Keratinocyte (primary cell): ENCODE measurements at places on chromosomes 13 and 19.
A peak's percentile ranks its signal among the peaks of the same experiment; 100 is the strongest.

DNA sequence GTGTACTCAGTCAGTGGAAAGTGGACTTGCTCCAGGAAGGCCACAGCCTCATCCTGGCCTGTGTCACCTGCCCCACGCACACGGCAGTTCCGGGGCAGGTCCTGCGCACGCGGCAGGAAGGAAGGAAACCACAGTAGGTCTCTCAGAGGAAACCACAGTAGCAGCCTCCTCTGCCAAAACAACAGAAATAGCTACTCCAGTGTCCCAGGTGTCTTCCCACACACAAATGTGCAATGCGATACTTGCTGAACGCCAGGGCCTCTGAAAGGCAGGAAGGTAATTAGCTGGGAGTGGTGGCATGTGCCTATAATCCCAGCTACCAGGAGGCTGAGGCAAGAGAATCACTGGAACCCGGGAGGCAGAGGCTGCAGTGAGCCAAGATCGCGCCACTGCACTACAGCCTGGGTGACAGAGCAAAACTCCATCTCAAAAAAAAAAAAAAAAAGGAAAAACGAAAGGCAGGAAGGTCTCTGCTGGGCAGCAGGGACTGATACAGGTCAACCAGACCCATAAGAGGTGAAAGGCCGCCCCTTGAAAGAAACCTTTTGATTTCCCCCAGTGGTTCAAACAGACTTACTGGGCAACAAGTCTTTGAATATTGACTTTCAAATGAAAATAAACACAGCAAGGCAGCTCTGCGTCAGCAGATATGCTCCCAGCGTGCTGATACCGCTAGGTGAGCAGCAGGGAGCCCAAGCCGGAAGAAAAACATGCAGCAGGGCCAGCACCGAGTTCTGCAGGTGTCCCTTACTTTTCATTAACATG, 49.5 kb downstream of the CRYL1 start:
- DNase-seq: no peak

GRCh38 chr19:43782689-43783231, 2.0 kb upstream of the KCNN4 start:
- DNase-seq: peak; percentile 71

GRCh38 chr19:38095411-38096308, 128.4 kb downstream of the DPF1 start:
- DNase-seq: peak; percentile 9

GRCh38 chr13:31835932-31836331, 96.6 kb downstream of the RXFP2 start:
- DNase-seq: no peak

DNA sequence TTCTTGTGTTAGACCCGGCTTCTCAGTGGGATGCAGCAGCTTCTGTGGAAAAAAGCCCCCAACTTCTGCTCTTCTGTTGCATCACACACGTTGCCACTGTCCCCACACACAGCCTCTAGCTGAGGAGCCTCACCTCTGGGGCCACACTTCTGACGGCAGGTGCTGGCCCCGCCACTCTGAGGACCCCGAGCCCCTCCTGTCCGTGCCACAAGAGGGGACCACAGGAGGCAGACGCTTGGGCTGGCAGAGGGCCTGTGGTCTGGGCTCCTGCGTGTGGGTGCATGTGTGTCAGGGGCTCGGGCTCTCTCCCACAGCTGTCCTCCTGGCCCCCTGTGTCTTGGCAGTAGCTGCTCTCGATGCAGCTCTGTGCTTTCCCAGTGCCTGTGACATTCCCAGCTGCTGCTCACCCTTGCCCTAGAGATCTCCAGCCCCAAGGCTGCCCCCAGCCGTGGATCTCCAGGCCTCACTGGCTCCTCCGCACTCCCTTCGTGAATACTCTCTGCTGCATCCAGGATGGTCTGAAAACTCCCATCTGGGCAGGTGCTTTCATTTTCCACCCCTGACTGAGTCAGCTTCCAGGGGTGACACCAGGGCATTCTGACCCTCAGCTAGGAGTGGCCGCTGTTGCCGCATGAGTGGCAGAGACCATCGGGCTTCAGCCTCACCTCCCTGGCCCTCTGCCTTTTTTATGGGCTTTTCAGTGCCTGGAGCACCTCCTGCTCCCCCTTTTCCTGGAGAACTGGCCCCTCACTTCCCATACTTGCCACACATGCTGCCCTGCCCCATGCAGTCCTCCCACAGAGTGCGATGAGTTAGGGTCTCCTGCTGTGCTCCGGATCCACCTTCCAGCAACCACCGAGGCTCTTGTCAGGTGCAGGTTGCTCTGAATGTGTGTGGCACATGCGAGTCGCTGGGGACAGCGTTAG, 13.7 kb downstream of the MAU2 start:
- DNase-seq: no peak

DNA sequence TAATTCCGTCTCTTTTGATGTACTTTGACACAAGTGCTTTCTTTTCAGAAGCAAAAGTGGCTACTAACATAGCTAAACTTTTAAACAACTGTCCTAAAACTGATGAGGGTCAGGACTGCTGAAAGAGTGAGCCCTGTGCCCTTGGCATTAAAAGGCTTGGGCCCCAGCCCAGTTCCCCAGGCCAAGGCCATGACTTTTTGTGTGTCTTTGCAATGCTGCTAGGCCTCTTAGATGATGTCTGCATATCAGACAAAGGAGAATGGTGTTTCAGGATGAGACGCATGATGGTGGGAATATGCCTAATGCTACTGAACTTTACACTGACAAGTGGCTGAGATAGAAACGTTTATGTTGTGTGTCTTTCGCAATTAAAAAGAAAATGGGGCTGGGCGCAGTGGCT, 38.0 kb downstream of the SLC7A9 start:
- DNase-seq: no peak
